Stimulated activated CD4-positive, alpha-beta T cell treated with anti-CD3 and anti-CD28 coated beads, Interleukin-1b, Interleukin-23, amount 100 ng/mL, for 1 hour (primary cell): ENCODE measurements at places on chromosomes 4 and X.

GRCh38 chr4:142548491-142548890 lies 297.6 kb downstream of the INPP4B start:
- no peak for DNase-seq

- DNase-seq, result no peak
These were observed 180.4 kb downstream of the CPEB2 start for GRCh38 chr4:15182600-15183220.

DNA sequence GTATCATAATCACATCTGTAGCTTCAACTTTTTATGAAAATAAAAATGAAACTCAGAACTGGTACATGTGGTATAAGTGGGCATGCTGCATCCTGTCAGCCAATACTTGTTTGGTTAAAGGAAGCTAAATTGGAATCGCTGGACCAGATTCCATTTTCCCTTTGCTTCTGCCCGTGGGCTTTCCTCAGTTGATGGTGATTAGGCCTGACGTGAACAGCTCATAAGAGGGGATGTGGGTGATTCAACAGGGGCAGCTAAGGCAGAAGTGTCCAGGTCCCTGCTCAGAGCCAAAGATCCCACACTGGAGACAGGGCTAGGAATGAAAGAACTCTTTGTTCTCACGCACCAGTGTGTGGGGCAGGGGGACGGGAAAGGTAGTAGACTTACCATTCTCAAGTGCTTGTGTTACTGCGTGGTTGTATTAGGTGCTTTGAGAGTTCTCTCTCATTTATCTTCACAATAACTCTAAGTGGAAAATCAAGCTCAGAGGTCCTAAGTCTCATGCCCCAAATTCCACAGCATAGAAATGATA lies 63.2 kb upstream of the GUCY1A1 start:
- no peak for DNase-seq

- DNase-seq, result no peak
These were observed 99.5 kb upstream of the FAM9B start for GRCh38 chrX:9133426-9133825.

DNA sequence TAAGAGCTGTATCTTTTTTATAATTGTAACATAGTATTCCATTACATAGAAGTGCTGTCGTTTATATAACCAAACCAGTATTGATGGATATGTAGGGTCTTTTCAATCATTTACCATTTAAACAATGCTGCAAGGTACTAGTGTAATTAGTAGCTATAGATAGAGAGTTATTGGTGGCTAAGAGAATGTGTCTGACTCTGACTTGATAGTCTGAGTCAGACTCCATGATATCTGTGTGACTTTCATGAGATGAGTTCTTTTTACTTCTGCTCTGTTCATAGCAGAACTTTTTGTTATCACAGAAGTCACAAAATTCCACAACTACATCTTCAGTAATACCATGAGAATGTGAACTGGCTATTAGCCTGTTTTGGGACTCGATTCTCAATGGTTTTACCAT lies 150.6 kb downstream of the FHIP1A start:
- no peak for DNase-seq

DNA sequence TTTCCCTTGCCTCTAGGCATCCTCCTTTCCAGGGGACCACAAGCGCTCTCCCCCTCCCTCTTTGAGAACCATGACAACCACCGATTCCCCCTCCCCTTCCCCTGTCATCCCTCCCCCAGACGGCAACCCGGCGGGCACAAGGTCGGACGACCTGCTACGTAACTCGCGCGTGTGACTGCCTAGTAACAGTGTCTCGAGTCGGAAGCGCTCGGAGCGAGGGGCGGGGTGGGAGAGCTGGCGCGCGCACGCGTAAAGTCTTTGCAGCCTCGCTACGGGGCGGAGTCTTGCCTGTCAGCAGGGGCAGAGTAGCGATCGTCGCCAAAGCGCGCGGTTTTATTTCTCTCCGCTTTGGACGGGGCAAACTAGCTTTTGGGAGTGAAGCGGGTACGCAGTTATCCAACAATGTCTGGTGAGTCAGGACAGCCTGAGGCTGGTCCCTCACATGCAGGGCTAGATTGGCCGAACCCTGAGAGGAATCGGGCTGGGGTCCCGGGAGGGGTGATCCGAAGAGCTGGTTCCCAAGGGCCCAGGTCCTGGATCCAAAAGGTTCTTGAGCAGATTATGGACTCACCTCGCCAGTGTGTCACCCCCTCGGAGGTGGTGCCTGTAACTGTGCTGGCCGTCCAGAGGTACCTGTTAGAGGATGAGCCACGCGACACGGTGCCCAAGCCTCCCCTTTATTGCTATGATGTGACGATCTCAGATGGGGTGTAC lies at the start of gene RADX:
TSS of gene RADX (plus strand) at position 300 of the 714 bp plus-strand sequence. CDS start at position 403, 103 bp downstream.
- DNase-seq, result peak; percentile 47

DNA sequence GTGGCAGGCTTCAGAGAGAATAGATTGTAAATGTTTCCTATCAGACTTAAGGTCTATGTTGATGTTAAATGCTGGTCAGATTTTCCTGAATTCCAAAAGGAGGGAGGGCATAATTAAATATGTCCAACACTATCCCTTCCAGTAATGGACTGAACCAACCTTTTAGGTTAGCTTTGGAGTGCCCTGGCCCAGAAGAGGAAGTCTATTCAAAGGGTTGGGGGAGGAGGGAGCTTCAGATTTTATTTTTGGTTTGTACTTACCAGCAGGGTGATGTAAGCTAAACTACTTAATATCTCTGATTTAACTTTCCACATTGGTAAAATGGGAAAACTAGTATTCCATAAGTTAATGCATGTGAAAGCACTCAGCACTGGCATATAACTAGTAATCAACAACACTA lies 91.1 kb downstream of the RBM46 start:
- DNase-seq, result no peak

- DNase-seq, result no peak
These were observed 74.3 kb downstream of the CAMK2D start for GRCh38 chr4:113687067-113687718.

DNA sequence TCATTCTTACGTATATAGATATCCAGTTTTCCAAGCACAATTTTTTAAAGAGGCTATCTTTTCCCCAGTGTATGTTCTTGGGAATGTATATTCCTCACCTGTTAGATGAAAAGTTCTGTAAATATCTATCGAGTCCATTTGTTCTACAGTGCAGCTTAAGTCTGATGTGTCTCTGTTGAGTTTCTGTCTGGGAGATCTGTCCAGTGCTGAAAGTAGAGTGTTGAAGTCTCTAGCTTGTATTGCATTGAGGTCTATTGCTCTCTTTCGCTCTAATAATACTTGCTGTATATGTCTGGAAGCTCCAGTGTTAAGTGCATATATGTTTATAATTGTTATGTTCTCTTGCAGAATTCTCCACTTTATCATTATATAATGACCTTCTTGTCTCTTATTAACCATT lies 373.1 kb downstream of the PPARGC1A start:
- DNase-seq, result no peak

- no peak for DNase-seq
These were observed 27.3 kb downstream of the SH3BGRL start for GRCh38 chrX:81229229-81229628.

DNA sequence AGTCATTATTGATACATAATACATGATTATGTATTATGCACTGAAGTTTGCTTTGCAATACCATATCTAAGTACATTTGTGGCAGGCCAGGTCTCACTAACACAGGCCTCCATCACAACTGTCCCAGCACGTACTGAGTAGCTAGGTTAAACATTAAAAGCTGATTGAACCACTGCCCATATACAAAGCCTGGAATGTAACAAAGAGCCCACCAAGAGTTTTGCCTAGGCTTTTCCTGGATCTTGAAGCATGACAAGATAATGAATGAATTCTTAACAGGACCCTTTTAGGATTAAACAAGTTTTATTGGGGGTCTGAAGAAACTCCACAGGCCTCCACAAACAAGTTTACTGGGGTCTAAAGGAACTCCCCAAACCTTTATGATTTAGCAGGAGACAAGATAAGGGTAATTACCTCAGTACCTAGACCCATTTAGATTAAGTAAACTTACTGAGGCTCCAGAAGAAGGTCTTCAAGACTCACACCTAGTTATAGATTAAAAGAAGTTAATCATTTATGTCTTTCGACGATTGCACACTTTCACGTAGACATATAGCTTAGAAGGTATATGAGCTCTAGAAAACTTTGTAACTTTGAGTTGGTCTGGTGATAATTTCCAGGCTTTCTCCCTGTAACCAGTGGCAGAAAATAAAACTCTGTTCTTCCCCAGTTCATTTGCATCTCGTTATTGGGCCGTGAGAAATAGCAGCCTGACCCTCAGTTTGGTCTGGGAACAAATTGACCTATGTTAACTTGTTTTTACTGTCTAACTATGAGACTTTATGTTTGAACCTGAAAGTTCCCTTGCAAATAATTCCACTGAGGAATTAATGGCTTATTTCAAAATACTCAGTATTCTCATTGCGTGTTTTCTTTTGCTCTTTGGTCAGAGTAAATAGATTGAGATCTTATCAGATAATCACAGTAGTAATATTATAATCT lies 84.8 kb downstream of the PHEX start:
- no peak for DNase-seq

DNA sequence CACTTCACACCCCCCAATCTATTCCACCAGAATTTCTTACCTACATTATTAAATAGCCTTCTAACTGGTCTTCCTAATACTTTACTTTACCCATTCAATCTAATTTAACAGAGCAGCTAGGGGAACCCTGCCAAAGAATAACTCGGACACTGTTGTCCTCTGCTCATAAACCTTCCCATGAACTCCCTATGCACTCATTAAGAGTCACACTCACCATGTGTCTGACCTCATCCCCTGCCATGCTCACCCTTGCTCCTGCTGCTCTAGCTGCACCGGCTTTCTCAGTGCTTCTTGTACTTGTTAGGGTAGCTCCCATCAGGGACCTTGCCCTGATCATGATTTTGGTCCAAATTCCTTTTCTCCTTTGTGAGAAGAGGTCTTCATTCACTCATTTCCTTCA lies 54.6 kb upstream of the GUCY1A1 start:
- no peak for DNase-seq

GRCh38 chr4:28232951-28233350 lies 1372.3 kb downstream of the STIM2 start:
- DNase-seq, result no peak

DNA sequence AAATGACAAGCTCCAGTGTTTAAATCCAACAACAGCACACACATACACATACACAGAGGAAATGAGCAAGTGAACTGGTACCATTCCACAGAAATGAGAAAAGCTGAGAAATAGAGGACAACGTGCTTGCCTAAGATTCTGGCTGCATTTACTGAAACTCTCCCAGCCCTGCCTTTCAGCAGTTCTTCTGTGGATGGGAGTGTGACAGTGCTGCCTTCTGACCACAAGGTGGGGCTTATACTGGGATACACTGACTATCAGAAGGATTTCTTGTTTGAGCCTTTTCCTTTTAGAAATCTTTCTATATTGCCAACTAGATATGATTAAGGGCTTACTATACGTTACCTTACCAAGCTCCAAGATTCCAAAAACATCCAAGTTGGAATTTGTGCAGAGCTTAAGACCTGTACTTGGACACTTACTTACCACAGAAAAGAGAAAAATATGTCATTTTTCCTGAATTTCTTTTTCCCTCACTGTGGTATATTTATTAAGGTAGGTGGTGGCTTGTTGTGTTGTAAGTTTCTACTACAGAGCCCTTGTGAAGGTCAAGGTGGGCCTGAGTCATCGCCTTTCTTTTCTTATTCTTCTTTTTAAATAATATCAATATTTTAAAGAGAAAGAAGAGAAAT lies 10.7 kb upstream of the CXCL8 start:
- DNase-seq, result no peak

- DNase-seq, result no peak
These were observed at the start of the genes CSAG1 and MAGEA12 for GRCh38 chrX:152733261-152733975. Gene CSAG1 (minus strand): TSS chrX:152733721. CDS start chrX:152732460, 1,261 bp downstream. Gene MAGEA12 (plus strand): TSS chrX:152733757. CDS start chrX:152736162, 2,405 bp downstream.

GRCh38 chrX:23783589-23784469 lies 856 bp downstream of the SAT1 start:
- no peak for DNase-seq

- no peak for DNase-seq
These were observed 39.6 kb downstream of the TMEM164 start for GRCh38 chrX:110042496-110042895.

- no peak for DNase-seq
These were observed 57.8 kb downstream of the GPRIN3 start for GRCh38 chr4:89249716-89250361.

DNA sequence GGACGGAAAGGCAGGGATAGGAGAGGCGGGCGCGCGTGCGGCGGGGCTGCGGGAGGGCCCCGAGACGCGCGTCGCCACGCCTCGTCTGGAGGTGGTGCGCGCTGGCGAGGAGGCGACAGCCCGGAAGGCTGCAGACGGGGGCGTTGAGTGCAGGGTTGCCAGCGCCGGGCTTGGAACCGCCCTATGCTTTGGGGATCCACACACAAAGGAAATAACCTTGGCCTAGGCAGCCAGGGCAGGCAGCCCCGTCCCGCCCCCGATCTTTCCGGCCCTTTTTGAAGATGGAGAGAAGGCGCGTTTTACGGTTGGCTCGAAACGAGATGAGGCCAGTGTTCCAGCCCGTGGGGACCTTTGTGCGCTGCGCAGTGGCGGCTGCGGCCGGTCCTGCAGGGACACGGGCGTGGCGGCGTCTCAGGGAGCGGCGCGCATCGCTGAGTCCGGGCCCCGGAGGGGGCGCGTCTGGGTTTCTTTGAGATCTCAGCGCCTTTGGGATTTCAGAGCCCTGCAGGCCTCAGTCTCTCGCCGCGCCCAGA lies 50.8 kb upstream of the TRIM2 start:
- DNase-seq, result peak; percentile 56

DNA sequence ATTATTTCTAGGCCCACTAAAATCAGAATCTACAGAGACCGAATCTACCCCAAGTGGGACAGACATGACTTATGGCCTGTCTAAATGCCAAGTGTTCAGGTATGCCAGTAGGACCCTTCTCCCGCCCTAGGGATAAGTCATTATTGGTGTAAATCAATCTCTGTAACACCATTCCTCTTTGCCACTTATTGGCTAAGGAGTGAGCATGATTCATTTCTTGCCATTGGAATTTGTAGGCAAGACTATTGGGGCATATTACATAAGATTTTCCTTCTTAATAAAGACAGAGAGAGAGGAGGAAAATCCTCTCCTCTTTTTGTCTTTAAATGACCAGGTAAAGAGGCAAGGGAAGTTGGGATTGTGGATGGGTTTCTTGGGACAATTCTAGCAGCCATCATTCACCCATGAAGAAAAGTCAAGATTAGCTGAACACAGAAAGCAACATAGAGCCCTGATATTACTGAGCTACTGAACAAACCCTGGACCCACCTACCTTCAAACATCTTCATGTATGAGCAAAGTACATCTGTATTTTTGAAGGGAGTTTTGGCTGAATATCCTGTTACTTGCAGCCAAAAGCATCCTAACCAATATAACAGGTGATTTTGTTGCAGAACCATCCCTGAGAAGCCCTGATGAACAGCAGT lies 2.6 kb downstream of the SLC9B2 start:
- DNase-seq, result no peak

GRCh38 chr4:181823645-181824044 lies 419.6 kb upstream of the TENM3 start:
- DNase-seq, result no peak

DNA sequence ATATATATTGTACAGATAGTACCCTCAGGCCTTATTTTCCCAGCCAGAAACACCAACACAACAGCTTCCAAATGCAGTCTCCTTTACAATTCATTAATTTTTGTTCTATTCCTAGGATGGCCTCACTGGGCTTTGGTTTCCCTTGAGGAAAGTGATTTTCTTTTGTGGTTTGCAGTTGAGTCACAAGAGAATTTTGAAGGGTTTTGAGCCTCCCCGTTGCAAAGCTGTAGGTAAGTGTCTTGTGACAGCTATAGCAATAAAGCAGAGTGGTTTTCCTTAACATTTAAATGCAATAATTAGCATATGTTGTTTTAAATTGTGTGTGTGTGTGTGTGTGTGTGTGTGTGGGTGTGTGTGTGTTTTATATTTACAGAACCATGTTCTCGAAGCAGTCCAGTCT lies 54.1 kb upstream of the WDR17 start:
- no peak for DNase-seq

- no peak for DNase-seq
These were observed 13.1 kb upstream of the SLC9B1 start for GRCh38 chr4:103032574-103032973.

GRCh38 chrX:97155816-97156215 lies 272.1 kb downstream of the RPA4 start:
- DNase-seq, result no peak
